ENCODE measurements at places on chromosomes 2 and 18.

- DNase-seq, result peak; percentile 75
These were observed 120.3 kb downstream of the ACOXL start for GRCh38 chr2:110852541-110853263.

- no peak for DNase-seq
These were observed 262.4 kb downstream of the MEIS1 start for GRCh38 chr2:66697366-66697765.

DNA sequence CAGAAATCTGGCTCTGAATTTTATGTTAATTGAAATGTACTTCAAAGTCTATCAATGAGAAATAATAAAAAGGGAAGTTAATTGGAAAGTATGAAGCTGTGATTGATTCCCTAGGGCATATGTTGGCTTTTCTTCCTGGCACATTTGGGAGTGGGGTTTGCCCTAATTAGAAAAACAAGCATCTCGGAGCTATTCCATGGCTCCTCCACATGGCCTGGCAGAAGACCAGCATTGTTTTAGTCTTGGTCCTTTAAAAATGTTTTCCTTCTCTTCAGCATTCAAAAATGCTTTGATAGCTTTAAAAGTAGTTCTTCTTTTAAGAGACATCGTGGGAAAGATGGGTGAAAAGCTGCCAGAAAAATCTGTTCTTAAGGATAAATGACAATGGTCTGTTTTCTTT is 445.5 kb upstream of the PKDCC start:
- DNase-seq, result no peak

- no peak for DNase-seq
These were observed 106.3 kb downstream of the MYCN start for GRCh38 chr2:16046649-16047048.

Data from CD4-positive, alpha-beta T cell treated with Interleukin-17A for 1 hour (primary cell).